Activated CD8-positive, alpha-beta memory T cell treated with anti-CD3 and anti-CD28 coated beads for 4 hours (primary cell): ENCODE measurements at places on chromosomes 12 and 14.

DNA sequence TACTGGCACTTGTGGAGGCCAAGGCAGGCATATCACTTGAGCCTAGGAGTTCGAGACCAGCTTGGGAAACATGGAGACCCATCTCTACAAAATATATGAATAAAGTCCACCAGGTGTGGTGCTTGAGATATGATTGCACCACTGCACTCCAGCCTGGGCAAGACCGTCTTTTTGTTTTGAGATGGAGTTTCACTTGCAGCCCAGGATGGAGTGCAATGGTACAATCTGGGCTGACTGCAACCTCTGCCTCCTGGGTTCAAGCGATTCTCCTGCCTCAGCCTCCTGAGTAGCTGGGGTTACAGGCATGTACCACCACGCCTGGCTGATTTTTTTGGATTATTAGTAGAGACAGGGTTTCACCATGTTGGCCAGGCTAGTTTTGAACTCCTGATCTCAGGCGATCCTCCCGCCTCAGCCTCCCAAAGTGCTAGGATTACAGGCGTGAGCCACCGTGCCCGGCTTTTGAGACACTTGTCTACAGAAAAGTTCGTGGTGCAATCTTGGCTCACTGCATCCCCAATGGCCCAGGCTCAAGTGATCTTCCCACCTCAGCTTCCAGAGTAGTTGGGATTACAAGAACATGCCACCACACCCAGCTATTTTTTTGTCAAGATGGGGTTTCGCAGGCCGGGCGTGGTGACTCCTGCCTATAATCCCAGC lies 16.3 kb upstream of the ATP5F1B start:
- DNase-seq = no peak

DNA sequence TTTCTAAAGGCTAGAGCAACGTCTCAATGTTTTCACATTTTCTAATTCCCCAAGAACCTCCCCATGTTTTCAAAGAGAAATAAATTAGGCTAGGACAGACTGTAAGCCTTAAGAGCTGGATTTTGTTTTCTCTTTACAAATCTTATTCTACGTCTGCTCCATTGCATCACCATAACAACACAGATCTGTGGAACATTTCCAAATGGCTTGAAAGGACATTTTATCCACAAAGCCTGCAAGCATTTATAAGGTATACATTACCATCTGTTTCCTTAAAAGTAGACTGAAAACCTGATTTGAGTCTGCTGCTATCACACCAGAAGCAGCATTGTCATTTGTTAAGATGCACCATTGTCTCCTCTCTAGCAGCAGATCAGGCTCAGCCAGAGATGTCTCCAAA lies 115.3 kb upstream of the PLEKHA5 start:
- no peak for DNase-seq

GRCh38 chr12:59055204-59055860 lies 135.0 kb upstream of the LRIG3 start:
- no peak for DNase-seq

GRCh38 chr14:42187846-42188245 lies 581.2 kb downstream of the LRFN5 start:
- no peak for DNase-seq

DNA sequence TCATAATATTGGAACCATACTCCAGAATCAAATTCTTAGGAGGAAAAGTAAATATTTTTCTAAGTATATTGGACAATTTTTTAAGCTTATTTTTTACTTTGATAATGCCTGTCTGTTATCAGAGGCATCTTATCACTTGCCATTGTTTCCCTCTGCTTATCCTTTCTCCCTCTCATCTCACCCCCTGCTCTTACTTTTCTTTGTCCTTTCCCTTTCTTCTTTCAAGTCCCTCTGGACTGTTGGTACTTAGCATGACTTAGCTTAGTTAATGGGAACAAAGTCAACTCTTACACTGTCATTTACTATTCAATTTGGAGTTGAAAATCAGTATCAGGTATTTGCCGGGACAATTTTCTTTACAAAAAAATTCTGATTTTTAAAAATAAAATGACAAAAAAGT lies 45.2 kb downstream of the ABCD2 start:
- no peak for DNase-seq

DNA sequence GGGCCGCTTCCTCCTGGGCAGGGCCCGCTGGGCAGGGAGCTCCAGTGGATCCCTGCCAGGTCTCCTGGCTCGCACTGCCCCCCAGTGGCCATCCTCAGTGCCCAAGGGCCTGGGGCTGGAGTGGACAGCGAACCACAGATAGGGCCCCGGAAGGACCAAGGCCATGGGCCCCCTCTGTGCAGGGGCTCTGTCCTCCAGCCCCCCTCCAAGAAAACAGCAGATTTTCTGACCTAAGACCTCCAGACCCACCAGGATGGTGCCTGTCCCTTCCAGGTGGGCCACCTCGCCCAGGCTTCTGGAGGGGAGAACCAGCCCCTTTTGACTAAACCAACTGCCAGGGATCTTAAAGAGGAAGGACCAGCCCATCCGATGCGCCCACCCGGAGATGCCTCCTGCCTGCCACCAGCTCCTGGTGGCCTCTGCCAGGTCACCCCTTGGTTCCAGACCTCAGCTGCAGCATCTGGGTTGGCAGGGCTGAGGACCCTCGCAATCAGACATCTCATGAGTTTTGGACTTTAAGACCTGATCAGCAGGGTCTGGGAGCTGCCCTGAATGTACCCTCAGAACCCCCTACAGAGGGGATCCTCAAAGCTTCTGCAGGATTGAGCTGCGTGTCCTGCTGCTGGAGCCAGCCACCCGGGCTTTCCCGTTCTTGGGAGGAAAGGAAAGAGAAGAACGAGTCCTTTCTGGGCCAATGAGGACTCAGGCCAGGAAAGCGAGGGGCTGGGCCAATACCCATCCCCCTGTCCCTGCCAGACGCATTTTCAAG lies 325.8 kb upstream of the DIO3 start:
- DNase-seq = no peak

- DNase-seq = no peak
Measured at GRCh38 chr14:104826861-104827176, 25.9 kb downstream of the ZBTB42 start.

DNA sequence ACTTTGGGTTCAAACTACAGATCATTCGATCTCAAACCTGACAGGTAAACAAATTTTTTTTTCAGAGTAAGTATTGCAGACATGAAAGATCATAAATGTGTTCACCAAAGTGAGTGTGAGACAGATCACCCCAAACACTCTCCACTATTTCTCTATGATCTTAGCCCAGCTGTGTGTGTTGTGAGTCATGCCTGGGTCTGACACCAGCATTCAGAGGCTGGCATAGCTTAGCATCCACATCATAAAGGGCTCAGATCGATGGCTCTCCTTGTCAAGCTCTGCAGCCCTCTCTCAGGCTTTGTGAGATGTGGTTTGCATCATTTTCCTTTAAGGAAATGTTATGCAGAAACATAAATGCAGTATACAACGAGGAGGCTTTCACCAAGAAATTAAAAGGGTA lies 164.9 kb downstream of the ETV6 start:
- DNase-seq = no peak

GRCh38 chr14:100067971-100068959 lies 3.0 kb downstream of the EVL start:
- DNase-seq = peak; percentile 81

- no peak for DNase-seq
Measured at GRCh38 chr12:104049903-104050356, at the start of gene GLT8D2. TSS of gene GLT8D2 (minus strand) at chr12:104050187. CDS start at chr12:104019648, 30,539 bp downstream.

- no peak for DNase-seq
Measured at GRCh38 chr12:114447274-114447716, 41.4 kb upstream of the TBX5 start.

- DNase-seq = no peak
Measured at GRCh38 chr12:54300732-54301427, at the start of gene NFE2. TSS of gene NFE2 (minus strand) at chr12:54301015. CDS start at chr12:54295248, 5,767 bp downstream.

DNA sequence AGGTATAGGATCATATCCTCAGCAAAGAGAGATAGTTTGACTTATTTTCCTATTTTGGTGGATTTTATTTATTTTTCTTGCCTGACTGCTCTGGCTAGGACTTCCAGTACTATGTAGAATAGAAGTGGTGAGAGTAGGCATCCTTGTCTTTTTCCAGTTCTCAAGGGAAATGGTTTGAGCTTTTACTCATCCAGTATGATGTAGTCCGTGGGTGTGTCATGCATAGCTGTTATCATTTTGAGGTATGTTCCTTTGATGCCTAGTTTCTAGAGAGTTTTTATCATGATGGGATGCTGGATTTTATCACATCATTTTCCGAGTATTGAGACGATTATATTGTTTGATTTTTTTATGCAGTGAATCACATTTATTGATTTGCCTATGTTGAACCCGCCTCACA lies 97.2 kb downstream of the MGAT4C start:
- no peak for DNase-seq

DNA sequence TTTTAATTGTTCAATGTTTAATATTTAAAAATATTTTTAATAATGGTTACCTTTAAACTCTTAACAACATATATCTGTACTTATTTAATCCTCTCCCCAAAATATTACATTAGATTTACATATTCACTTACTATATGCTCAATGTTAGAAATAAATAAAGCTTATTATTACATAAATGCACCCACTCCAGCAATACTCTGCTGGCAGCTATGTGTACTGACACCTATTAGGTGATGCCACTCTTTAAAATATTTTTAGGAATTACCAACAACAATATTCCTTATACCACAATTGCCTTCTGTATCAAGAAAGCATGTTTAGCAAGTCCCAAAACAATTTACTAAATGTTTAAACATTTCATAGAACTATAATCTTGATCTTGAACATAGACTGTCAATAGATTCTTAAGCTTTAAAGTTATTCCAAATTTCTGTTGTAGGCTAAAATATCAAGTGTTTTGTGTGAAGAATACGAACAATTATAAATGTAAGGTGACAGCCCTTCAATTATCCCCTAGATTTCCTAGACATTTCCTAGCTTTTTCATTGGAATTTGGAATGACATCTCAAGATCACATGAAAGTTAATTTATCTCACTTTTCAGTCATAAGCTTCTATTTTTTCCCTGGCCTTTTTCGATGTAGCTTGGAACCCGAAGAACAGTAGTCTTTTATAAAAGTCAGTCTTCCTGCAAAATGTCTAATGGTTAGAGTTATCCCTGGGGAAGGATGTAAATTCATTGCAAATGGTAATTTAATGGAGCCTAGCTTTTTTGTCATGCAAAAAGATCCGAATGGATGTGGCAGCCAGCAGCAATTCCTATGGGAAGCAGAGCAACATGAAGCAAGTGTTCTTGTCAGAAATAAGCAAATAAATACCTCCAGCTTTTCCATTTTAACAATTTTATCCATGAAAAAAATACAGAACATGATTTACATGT lies 907.5 kb upstream of the ATXN7L3B start:
- no peak for DNase-seq

DNA sequence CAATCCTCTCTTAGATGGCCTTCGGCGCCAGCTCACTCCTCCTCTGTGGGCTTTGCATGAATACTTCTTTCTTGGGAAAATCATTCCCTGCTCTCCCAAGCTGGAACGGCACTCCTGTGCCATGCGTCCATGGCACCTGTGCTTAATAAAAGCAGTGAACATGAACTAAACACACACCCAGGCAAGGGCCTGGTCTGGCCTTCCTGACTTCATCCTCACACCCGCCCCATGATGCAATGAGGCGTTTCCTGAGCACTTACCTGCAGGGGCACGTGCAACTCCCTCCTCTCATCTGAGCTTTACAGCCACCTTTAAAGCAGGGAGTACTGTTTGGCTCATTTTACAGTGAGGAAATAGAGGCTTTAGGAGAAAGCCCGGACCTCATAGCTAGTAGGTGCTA lies 219.8 kb downstream of the SLC41A2 start:
- no peak for DNase-seq

GRCh38 chr12:30178916-30179315 lies 395.2 kb upstream of the TMTC1 start:
- no peak for DNase-seq

GRCh38 chr14:100159865-100160533 lies 554 bp upstream of the DEGS2 start:
- no peak for DNase-seq

DNA sequence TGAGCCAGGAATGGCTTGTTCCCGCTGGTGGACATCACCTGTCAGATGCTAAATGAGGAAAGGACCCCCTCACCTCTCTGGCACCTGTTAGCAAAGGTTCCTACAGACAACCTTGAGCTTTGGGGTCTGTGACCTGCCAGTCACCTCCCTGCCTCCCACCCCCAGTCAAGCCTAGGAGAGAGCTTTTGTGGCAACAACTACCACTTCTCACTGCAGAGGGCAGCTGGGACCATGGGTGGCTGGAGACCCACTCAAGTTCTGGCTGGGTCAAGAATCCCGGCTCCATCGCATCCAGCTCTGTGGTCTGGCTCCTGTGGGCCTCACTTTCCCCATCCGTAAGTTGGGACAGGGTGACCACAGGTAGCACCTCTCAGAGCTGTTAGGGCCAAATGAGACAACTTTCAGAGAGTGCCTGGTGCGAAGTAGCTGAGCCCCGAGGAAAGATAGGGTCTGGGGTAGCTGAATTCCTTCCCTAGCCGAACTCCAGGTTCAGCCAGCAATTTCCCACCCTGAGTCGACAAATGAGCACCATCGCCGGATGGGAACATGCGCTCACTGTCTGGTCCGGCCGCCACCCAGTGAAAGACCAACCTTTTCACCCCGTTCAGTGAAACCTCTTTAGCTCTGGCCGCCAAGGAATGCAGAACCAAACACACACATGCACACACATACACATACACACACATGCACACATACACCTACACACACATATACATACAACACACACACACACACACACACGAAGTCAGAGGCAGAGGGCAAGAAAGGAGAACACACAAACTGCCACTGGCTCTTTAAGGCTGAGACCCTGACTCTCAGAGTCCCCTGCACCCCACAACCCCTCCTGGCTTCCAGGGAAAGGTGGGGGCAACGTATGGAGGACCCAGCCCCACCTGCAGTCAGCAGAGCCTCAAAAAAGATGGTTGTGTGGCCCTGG lies 1.9 kb downstream of the TMEM119 start:
- no peak for DNase-seq

- no peak for DNase-seq
Measured at GRCh38 chr12:78671295-78671694, 193.3 kb upstream of the SYT1 start.

- no peak for DNase-seq
Measured at GRCh38 chr14:103085106-103086091, 1.4 kb downstream of the LBHD2 start.

- DNase-seq = no peak
Measured at GRCh38 chr14:99654235-99654985, 9.5 kb downstream of the HHIPL1 start.

DNA sequence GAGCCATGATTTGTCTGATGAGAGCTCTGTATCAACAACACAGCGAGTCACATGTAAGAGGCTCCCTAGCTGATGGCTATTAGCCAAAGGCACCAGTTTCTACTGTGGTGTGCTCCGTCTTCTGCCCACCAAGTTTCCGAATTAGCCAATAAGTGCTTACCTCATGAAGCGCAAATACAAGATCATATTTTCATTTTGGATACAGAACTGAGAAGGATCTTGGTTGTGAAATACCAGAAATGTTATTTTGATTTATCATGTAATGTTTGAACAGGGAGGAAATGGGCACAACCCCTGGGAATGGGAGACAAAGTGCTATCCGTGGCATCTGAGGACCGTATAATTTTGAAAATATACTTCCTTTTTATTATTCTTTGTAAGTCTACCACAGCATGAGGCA lies 234.3 kb downstream of the DACT1 start:
- no peak for DNase-seq

- no peak for DNase-seq
Measured at GRCh38 chr12:13293096-13293495, 96.6 kb downstream of the EMP1 start.
